Activated T-cell treated with anti-CD3 and anti-CD28 coated beads for 1 hour (primary cell): ENCODE measurements at places on chromosomes 3 and 15.

GRCh38 chr3:12991861-12992281 is 81.4 kb downstream of the IQSEC1 start:
- DNase-seq, result no peak

- no peak for DNase-seq
These were observed 29.6 kb downstream of the PLSCR4 start for GRCh38 chr3:146221276-146221675.

- DNase-seq, result no peak
These were observed 29.2 kb downstream of the MYLK start for GRCh38 chr3:123854905-123855304.

- DNase-seq, result no peak
These were observed 148.2 kb downstream of the NAALADL2 start for GRCh38 chr3:175007306-175007705.

- no peak for DNase-seq
These were observed 54.7 kb upstream of the GK5 start for GRCh38 chr3:142279965-142280590.

DNA sequence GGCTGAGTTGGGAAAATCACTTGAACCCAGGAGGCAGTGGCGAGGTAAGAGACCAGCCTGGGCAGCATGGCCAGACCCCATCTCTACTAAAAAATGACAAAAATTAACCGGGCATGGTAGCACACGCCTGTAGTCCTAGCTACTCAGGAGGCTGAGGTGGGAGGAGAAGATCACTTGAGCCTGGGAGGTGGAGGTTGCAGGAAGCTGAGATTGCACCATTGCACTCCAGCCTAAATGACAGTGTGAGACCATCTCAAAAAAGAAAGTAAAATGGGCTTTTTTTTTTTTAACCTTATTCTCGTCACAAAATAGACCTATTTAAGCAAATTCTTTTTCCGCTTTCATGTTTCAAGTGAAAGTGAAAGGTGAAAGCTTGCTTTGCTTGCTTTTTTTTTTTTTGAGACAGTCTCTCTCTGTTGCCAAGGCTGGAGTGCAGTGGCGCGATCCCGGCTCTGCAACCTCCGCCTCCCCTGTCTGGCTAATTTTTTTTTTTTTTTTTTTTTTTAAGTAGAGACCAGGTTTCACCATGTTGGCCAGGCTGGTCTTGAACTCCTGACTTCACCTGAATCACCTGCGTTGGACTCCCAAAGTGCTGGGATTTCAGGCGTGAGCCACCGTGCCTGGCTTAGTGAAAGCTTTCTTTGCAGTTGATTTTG is 3.6 kb downstream of the PDIA3 start:
- DNase-seq, result no peak

DNA sequence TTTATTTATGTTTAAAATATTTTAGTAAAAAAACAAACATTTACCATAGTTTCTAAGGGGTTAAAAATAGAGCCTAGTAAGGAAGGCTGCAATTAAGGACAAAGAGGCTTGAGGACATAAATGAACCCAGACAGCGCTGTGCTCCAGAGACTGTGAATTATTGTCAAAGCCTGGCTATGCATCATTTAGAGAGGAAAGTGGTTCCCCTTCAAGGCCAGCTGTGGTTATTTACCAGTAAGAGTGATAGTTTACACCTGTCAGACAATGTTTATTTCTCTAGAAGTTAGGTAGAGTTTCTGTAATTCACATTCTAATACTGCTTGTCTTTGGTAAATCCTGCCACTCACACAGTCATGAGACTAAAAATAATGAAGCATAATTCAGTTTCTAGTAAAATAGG is 32.4 kb upstream of the PIK3R4 start:
- no peak for DNase-seq

GRCh38 chr15:29698030-29698701 is 124.1 kb downstream of the TJP1 start:
- no peak for DNase-seq

GRCh38 chr3:177060492-177060891 is 136.8 kb downstream of the TBL1XR1 start:
- DNase-seq, result no peak

GRCh38 chr15:51758645-51759044 is 7.2 kb downstream of the TMOD2 start:
- DNase-seq, result no peak

DNA sequence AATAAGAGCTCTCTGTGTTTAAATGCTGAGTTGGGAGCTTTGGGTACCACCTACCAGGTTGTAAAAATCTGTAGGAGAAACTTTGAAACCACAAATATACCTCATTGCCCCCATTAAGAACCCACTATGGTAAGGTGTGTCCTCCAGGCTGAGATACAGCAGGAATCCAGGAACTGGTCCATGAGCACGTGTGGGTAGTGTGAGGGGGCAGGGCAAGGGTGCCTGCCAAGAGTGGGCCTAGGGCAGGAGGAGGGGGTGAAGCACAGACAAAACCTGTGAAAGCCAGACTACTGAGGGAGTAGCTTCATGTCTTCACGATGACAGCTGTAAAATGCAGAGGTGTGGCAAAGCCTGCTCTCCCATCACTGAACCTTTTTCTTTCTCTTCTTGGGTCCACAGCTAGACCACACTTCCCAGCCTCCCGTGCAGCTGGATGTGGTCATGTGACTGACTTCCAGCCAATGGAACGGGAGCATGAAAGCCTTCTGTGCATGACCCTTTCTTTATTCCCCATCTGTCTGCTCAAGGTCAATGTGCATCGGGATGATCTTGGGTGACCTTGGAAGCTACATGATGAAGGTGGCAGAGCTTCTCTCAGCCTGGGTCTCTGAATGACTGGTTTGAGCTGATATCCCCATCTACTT is 51.1 kb upstream of the POMGNT2 start:
- no peak for DNase-seq

- DNase-seq, result no peak
These were observed 14.8 kb downstream of the BDH1 start for GRCh38 chr3:197540961-197541377.

DNA sequence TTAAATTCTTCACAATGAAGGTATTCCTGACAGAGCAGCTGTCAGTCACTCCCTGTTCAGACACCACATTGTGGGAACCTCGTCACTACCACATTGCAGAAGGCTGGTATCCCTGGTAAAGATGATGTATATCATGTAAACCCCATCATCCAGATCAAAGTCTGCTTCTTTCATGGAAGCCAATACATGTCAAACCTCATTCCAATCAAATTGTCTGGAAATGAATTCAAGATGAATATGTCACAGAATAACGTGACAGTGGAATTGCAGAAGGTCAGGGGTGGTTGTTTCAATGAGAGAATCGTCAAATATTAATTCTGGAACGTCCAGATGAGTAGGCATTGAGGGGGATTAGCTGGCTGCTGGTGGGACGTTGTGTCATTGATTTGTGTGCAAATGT is 4.2 kb downstream of the ZIC4 start:
- DNase-seq, result no peak
